ENCODE measurements at places on chromosomes 3 and 15. TPM values are rescaled to one million over a fixed set of nuclear protein-coding genes. Genes with fewer than 3 reads are reported as not detected.

GRCh38 chr3:61903931-61904657 lies 342.7 kb downstream of the PTPRG start:
- DNase-seq: no peak

- no peak for DNase-seq
Observed at GRCh38 chr3:155238845-155239244, 54.6 kb downstream of the STRIT1 start.

GRCh38 chr3:190680691-190681090 lies 166.8 kb downstream of the IL1RAP start:
- no peak for DNase-seq

- DNase-seq: no peak
Observed at GRCh38 chr3:161310649-161311423, 60.5 kb downstream of the SPTSSB start.

FBXL22 gene
- total RNA-seq: not detected

CCR4 gene
- total RNA-seq: not detected

SERINC4 gene
- total RNA-seq: 0.12 TPM

GRCh38 chr3:127135241-127136023 lies 57.5 kb upstream of the PRR23E start:
- DNase-seq: no peak

SLC51B gene
- 0.75 TPM for total RNA-seq

DNA sequence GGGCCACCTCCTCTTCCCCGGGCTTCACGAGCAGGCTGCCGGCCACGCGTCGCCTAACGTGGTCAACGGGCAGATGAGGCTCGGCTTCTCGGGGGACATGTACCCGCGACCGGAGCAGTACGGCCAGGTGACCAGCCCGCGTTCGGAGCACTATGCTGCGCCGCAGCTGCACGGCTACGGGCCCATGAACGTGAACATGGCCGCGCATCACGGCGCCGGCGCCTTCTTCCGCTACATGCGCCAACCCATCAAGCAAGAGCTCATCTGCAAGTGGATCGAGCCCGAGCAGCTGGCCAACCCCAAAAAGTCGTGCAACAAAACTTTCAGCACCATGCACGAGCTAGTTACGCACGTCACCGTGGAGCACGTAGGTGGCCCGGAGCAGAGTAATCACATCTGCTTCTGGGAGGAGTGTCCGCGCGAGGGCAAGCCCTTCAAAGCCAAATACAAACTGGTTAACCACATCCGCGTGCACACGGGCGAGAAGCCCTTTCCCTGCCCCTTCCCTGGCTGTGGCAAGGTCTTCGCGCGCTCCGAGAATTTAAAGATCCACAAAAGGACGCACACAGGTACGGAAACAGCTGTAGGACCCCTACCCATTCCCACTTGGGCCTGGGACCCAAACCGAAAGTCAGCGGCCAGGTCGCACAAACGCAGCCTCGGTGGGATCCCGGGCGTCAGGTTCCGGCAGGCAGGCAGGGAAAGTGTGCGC lies 1.5 kb downstream of the ZIC1 start:
- no peak for DNase-seq

DNA sequence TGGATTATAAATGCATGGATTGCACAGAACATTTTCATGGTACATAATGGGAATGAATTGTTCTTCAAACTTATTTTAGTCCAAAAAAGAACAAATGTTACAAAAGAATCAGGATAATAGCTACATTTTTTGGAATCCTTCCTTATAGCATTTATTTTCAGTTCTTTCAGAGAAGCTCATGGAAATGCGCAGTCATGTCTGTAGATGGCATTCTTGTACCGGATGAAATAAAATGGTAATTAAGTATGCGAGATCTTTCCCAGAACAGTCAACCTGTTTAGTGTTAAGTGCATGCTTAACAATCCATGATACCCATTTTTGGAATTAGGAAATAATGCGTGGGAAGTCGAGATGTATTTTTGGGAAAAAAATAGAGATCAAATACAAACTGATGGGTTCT lies 38.2 kb upstream of the GOLGA8B start:
- no peak for DNase-seq

ZIC1 gene
- total RNA-seq: not detected

PIGX gene
- total RNA-seq: 25.6 TPM

DNA sequence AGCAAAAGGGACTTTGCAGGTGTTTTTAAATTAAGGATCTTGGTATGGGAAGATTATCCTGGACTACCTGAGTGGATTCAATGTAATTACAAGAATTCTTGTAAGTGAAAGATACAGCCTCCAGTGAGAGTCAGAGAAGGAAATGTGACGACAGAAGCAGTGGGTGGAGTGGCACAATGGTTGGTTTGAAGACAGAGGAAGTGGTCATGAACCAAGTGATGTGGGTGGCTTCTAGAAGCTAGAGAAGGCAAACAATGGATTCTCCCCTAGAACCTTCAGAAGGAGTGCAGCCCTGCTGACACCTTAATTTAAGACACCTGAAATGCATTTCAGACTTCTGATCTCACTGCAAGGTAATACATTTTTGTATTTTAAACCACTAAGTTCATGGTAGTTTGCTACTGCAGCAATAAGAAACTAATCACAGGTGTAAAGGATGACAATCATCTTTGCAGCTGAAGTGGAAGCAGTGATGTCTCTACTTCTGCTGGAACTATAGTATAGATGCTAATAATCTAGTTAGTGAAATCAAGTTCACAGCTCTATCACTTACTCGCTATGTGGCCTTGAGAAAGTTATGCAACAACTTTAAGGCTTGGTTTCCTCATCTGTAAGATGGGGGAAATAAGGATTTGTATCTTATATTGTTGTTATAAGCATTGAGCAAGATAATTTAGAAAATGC lies 403.4 kb upstream of the SUCLG2 start:
- DNase-seq: no peak

DNA sequence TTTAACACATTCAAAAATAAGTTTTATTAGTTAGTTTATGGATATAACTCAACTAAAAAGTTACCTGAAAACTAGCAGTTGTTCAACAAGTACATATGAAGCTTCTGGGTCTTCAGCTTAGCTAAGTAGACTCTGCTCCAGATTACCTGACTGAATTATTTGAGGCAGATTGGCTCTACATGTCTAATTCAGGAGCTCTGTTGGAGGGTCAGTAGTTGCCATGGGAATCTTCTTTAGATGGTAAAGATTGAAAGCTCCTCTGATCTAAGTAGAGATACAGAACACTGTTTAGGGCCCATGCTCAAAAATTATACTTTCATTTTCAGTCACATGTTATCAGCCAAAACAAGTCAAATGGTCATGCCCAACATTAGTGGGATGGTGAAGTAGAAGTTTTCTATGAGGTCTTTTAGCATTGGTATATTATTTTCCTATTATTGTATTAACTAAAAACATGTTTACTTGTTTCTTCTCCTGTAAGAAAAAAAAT lies 1476.9 kb downstream of the OTOL1 start:
- DNase-seq: no peak

DNA sequence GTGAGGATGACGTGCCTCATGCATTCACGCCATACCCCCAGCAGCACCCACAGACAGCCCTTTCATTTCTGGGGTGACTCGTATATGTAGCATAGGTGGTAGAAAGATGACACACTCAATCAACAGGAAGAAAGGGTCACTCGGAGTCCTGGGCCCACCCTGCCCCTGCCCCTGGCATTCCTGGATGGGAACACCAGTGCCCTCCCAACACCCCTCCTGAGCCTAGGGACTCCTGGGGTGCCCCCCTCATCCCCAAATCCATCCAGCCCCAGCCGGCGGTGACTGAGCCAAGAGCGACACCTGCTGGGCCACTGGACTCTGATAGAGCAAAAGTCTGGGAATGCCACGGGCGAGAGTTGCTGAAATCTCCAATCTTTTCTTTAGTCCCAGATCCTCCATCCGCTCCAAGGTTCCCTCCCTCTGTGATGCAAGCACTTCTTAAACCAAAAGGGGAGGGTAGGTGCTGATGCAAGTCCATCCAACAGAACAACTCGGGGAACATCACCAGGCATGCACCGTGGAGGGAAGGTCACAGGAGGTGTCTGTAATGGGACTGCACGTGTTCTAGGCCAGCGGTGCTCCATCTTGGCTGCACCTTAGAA lies 31.1 kb downstream of the ACAN start:
- DNase-seq: peak; percentile 60

KIF7 gene
- 1.9 TPM for total RNA-seq

DNA sequence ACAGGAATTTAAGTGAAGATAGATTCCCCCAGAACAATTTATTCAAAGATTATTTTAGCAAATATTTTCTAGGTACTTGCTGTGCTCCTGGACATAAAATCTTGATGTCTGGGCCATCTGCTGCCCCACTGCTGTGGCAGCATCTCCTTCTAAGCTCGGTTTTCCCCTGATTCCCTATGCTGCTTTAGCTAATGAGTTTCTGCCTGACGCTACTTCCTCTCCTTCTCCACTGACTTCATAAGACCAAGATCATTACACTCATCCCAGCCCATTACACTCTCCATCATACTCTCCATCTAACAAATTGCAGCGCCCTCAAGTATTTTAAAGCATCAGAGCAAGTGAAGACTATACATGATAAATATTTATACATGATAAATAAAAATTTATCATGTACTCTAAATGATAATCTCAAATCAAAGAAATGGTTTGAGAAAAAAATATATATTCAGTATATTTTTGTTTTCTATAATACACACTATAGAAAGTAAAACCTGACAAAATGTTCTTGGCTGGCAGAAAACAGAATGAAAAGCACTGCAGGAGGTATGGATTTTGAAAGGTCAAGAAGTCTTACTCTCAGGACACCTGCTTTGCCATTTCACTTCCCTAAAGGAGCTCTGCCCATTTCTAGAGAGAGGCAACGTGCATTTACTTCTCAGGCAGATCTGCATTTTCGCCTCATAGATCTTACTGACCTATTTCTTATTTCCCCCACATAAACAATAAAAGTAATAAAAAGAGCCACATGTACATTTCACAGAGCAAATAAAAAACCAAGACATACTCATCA lies 232.0 kb downstream of the KCNMB2 start:
- DNase-seq: no peak

CHRNA3 gene
- total RNA-seq: not detected

ALDH1L1 gene
- total RNA-seq: 0.46 TPM

- no peak for DNase-seq
Observed at GRCh38 chr3:89179355-89180001, 72.1 kb downstream of the EPHA3 start.

COL6A5 gene
- total RNA-seq: not detected

GP9 gene
- not detected for total RNA-seq

- no peak for DNase-seq
Observed at GRCh38 chr15:83905556-83906273, 251.8 kb downstream of the ADAMTSL3 start.

DNA sequence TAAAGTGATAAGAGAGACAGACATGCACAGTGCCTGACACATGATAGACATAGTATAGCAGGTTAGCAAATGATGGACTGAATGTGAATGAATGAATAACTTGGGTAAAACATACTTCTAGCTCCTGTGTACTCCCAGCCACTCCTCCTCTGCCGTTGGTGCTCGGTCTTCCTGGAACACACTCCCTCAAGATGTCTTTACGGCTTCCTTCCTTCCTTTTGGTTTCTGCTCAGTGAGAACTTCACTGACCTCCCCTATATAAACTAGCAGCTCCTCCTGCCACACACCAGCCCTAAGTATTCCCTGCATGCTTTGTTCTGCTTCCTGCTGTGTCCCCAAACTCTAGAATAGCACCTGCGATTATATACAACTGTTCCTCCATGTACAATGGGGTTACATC lies 50.2 kb downstream of the RAD54L2 start:
- DNase-seq: no peak

DNA sequence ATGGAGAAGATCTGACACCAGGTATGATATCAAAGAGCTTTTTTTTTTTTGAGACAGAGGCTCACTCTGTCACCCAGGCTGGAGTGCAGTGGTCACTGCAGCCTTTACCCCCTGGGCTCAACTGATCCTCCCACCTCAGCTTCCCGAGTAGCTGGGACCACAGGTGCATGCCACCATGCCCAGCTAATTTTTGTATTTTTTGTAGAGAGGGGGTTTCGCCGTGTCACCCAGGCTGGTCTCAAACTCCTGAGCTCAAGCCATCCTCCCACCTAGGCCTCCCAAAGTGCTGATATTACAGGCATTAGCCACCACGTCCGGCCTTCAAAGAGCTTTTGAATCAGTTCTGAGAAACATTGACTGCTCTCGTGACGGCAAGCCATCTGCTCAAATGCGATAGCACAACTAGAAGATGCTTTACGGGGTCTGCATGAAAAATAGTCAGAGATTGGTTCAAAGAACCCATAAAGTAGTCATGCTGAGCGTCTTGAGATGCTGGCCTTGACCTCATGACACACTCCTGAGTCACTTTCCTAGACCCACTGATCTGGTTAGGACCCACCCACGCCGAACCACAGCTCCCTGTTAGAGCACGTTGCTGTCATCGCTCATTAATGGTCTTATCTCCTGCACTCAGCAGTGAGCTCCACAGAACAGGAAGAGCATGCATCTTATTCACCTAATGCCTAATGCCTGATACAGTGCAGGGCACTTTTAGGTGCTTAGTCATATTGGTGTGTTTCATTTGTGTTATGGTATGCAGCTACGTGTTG lies 57.0 kb upstream of the NR2F2 start:
- DNase-seq: no peak

- no peak for DNase-seq
Observed at GRCh38 chr3:183896610-183897009, 11.9 kb upstream of the PARL start.

AQR gene
- total RNA-seq: 36.8 TPM

DNA sequence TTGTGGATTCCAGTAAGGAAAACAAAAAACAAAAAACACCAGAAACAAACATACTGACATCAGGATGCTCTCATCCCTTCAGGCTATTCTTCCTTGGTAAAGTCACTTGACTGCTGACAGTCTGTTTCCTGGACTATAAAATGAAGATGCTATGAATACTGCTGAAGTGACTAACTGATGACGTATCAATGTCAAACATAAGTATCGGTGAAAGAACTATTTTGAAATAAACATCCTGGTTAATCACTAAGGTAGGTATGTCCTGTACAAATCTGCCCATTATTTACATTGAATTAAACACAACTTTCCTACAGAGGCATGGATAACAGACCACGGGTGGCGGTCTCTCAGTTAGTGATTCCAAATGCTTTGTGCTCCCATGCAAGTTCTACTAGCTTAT lies 45.9 kb downstream of the CHAC1 start:
- DNase-seq: no peak

DNA sequence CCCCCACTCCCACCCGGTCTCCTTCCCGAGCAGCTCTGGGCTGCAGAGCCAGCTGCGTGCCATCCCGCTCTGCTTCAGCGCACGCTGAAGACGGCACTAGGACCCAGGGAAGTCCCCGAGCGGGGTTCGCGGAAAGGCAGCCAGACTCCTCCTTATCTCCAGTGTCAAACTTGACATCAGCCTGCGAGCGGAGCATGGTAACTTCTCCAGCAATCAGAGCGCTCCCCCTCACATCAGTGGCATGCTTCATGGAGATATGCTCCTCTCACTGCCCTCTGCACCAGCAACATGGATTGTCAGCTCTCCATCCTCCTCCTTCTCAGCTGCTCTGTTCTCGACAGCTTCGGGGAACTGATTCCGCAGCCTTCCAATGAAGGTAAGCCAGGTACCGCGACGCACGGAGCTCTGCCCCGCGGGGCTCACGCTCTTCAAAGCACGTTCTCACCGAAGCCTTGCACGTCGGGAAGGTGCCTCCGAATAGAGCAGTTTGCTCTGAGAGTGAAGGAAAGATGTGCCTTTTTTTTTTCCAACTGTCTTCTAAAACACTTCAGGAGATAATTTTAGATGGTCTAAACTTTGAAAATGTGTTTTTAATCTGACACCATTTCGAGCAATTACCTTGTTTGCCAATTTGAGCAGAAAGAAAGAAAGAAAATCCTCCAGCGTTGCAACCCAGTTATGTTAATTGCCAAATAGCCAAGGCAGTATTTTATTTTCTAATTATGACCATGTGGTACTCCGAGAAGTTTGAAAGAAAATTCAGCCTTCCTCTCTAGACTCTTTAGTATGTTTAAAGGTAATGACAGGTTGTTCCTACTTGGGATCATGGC lies at the start of gene EPHA3:
Gene EPHA3 (plus strand): TSS at position 161 of the 830 bp plus-strand sequence. CDS start 128 bp downstream, at position 289.
- peak; percentile 78 for DNase-seq

Data from NCI-H460 (cell line).